ENCODE measurements at places on chromosomes 5 and 9. TPM values are rescaled to one million over a fixed set of nuclear protein-coding genes. Genes with fewer than 3 reads are reported as not detected.

Gene RNF183
- 0.13 TPM for total RNA-seq

Gene UGT3A1
- total RNA-seq, result not detected

- no peak overlapping the region for H3K4me3 ChIP-seq
- H3K36me3 ChIP-seq, result no peaks in the 10 kb centered on the region
- no peak for DNase-seq
- no peak overlapping the region for H3K27ac ChIP-seq
- peaks cover 47% of the 10 kb centered on the region for H3K27me3 ChIP-seq
Observed at GRCh38 chr9:133248726-133249295, 26.2 kb downstream of the ABO start.

DNA sequence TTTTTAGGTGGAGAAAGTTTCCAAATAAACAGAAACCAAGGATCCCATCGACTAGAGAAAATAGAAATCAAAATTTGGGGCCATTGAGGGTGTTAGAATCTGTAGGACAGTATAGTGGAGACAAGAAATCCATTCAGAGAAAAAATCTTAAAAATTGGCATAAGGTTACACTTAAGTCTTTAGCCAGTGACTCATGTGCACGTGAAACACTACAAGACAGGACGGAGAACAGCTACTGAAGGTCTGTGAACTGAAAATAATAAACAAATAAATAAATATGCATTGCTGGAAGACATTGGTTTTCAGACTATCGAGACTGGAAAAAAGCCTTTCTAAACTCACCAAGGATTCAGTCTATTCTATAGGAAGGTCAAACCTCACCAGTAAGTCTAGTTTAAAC lies 1955.5 kb downstream of the MAT2B start:
- H3K36me3 ChIP-seq, result no peaks in the 10 kb centered on the region
- H3K27ac ChIP-seq, result no peak overlapping the region
- no peaks in the 10 kb centered on the region for H3K27me3 ChIP-seq
- H3K4me3 ChIP-seq, result no peak overlapping the region

- no peaks in the 10 kb centered on the region for H3K36me3 ChIP-seq
- DNase-seq, result no peak
- H3K4me3 ChIP-seq, result no peak overlapping the region
- H3K4me1 ChIP-seq, result no peaks in the 10 kb centered on the region
Observed at GRCh38 chr5:171773106-171773505, 12.5 kb upstream of the SMIM23 start.

Gene PRDM9
- not detected for total RNA-seq

GRCh38 chr9:11868795-11869194 lies 824.4 kb upstream of the TYRP1 start:
- no peak overlapping the region for H3K4me3 ChIP-seq
- no peaks in the 10 kb centered on the region for H3K36me3 ChIP-seq
- DNase-seq, result no peak
- no peaks in the 10 kb centered on the region for H3K4me1 ChIP-seq
- no peak overlapping the region for H3K27ac ChIP-seq

Gene YIPF5
- 59.5 TPM for total RNA-seq

Gene CDH9
- total RNA-seq, result 0.24 TPM

Gene LECT2
- not detected for total RNA-seq

Gene IFNB1
- not detected for total RNA-seq

Gene IFNK
- total RNA-seq, result not detected

GRCh38 chr5:33275391-33275790 lies 165.4 kb upstream of the TARS1 start:
- no peaks in the 10 kb centered on the region for H3K27me3 ChIP-seq
- H3K27ac ChIP-seq, result no peak overlapping the region
- H3K4me3 ChIP-seq, result no peak overlapping the region
- no peaks in the 10 kb centered on the region for H3K36me3 ChIP-seq

Gene BTNL8
- not detected for total RNA-seq

Gene SARDH
- total RNA-seq, result 32.5 TPM

DNA sequence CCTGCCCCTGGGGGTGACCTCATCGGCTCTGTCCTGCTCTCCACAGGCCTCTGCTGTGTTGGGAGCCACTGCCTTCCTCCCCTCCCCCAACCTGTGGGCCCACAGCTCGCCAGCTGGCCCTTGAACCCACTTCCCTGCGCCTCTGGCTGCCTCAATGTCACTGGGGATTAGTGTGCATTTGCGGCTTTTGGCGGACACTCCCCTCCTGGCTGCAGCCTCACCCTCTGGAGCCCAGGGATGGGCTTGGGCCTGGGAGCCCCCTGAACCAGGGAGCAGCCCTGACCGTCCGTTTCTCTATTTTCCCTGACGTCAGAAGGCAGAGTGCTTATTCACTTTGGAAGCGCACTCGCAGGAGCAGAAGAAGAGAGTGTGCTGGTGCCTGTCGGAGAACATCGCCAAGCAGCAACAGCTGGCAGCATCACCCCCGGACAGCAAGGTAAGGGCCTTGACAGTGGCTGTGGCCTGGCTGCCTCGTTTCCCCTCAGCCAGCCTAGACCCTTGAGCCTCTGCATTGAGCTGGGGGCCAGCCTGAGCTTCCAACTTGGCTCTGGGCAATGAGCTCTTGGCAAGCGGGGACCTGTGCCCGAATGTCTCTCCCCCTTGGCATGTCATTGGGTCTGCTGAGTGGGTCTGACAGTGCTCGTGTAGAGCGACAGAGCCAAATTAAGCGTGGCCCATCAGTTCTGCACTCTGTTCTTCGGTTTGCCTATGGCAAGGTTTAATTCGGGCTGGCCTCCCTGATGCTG lies 73.1 kb downstream of the RGS3 start:
- no peaks in the 10 kb centered on the region for H3K4me1 ChIP-seq
- H3K36me3 ChIP-seq, result peaks cover 75% of the 10 kb centered on the region
- no peak overlapping the region for H3K27ac ChIP-seq
- H3K27me3 ChIP-seq, result no peaks in the 10 kb centered on the region

- no peak for DNase-seq
- no peaks in the 10 kb centered on the region for H3K27me3 ChIP-seq
- H3K4me3 ChIP-seq, result no peak overlapping the region
- H3K27ac ChIP-seq, result no peak overlapping the region
- H3K4me1 ChIP-seq, result no peaks in the 10 kb centered on the region
- no peaks in the 10 kb centered on the region for H3K36me3 ChIP-seq
Observed at GRCh38 chr5:113240951-113241726, 193.7 kb downstream of the TSSK1B start.

Gene RANBP17
- total RNA-seq, result not detected

- no peaks in the 10 kb centered on the region for H3K36me3 ChIP-seq
- peak; percentile 31 for DNase-seq
- no peak overlapping the region for H3K4me3 ChIP-seq
Observed at GRCh38 chr9:123482295-123482968, 126.4 kb downstream of the CRB2 start.

Gene FBP2
- not detected for total RNA-seq

Gene TAF11L5
- not detected for total RNA-seq

GRCh38 chr9:71515107-71515506 lies 253.2 kb downstream of the CEMIP2 start:
- H3K27me3 ChIP-seq, result peaks cover 10% of the 10 kb centered on the region
- no peak overlapping the region for H3K4me3 ChIP-seq
- no peak overlapping the region for H3K27ac ChIP-seq
- H3K36me3 ChIP-seq, result no peaks in the 10 kb centered on the region
- H3K4me1 ChIP-seq, result no peaks in the 10 kb centered on the region

GRCh38 chr5:83972909-83973308 lies 252.3 kb upstream of the HAPLN1 start:
- DNase-seq, result no peak
- H3K27me3 ChIP-seq, result no peaks in the 10 kb centered on the region
- no peak overlapping the region for H3K4me3 ChIP-seq

Gene PCDHA11
- 0.07 TPM for total RNA-seq

GRCh38 chr5:41246376-41246775 lies 33.0 kb upstream of the C6 start:
- no peaks in the 10 kb centered on the region for H3K27me3 ChIP-seq
- no peak for DNase-seq
- no peak overlapping the region for H3K4me3 ChIP-seq
- H3K4me1 ChIP-seq, result no peaks in the 10 kb centered on the region
- no peak overlapping the region for H3K27ac ChIP-seq

- DNase-seq, result peak; percentile 62
- peak overlapping the region; percentile 80 for H3K4me3 ChIP-seq
- H3K27me3 ChIP-seq, result no peaks in the 10 kb centered on the region
- peaks cover 93% of the 10 kb centered on the region for H3K4me1 ChIP-seq
Observed at GRCh38 chr9:121298689-121299466, 30.9 kb downstream of the GSN start.

Gene TBC1D9B
- total RNA-seq, result 35.0 TPM

DNA sequence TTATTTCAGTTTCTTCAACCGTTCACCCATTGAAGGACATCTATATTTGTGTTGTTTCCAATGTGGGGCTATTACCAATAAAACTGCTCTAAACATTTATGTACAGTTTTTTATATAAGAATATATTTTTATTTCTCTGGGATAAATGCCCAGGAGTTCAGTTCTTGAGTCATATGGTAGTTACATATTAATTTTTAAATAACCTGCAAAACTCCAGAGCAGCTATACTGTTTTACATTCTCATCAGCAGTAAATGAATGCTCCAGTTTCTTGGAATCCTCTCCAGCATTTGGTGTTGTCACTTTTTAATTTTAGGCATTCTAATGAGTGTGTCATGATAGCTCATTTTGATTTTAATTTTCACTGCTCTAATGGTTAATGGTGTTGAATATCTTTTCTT lies 36.2 kb downstream of the CDK7 start:
- no peaks in the 10 kb centered on the region for H3K27me3 ChIP-seq
- H3K4me3 ChIP-seq, result no peak overlapping the region
- H3K36me3 ChIP-seq, result peaks cover 40% of the 10 kb centered on the region
- DNase-seq, result no peak

GRCh38 chr5:85893996-85894395 lies 723.7 kb upstream of the COX7C start:
- H3K4me3 ChIP-seq, result no peak overlapping the region
- H3K36me3 ChIP-seq, result no peaks in the 10 kb centered on the region
- no peaks in the 10 kb centered on the region for H3K27me3 ChIP-seq
- DNase-seq, result no peak

DNA sequence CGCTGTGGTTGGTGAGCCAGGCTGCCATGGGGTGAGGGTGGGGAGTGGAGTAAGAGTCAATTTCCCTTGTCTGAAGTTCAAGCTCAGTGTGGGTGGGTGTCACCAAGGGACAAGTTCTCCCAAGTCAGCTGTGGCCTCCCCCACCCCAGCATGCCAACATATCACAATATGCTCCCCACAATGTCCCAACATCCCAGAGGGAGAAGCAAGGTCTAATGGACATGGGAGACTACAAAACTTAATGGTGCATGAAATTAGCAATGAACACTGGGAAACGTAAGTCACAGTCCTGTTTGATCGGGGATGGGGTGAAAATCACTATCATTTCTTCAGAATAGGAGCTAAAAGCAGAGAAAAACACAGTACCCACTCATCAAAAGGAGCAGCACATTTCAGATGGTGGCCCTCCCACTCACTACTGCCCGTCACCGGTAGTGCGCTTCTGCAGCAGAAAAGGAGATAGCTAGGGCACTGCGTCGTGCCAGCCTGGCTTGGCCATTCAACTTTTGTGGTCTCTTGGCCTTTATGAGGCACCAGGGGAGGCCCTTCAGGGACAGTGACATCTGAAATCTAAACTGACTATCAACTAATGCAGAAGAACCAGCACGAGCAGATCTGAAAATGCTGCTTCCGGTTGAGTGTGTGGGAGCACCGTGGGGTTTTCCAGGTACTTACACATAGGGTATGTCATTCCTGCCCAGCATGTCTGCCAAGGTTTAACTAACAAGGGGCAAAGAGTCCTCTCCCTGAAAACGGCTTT lies 20.5 kb upstream of the NDFIP1 start:
- H3K4me3 ChIP-seq, result no peak overlapping the region
- H3K4me1 ChIP-seq, result no peaks in the 10 kb centered on the region
- H3K27me3 ChIP-seq, result no peaks in the 10 kb centered on the region
- H3K27ac ChIP-seq, result no peak overlapping the region

Gene GMCL2
- total RNA-seq, result not detected

GRCh38 chr5:79809743-79810142 lies 120.1 kb downstream of the CMYA5 start:
- DNase-seq, result no peak
- no peak overlapping the region for H3K27ac ChIP-seq
- H3K4me3 ChIP-seq, result no peak overlapping the region
- no peaks in the 10 kb centered on the region for H3K27me3 ChIP-seq
- H3K4me1 ChIP-seq, result no peaks in the 10 kb centered on the region
- H3K36me3 ChIP-seq, result no peaks in the 10 kb centered on the region

DNA sequence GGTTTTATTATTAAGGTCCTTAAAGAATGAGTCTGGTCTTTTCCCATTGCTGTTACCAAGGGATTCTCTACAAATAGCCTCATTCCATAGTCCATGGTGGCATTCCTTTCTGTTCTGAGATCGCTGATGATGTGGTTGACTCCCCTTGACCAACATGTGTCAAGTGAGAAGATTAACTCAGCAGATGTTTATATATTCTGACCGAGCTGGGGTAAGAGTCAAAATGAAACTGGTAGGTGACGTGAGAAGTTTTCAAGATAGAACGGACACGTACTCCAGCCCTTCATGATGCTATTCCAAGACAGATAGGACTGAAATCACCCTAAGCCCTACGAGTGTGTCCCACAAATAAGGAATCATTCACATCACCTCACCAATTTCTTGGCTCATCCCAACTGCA lies 155.5 kb upstream of the WWC1 start:
- H3K27me3 ChIP-seq, result no peaks in the 10 kb centered on the region
- no peak overlapping the region for H3K27ac ChIP-seq
- peaks cover 8% of the 10 kb centered on the region for H3K4me1 ChIP-seq
- no peak overlapping the region for H3K4me3 ChIP-seq
- DNase-seq, result no peak

DNA sequence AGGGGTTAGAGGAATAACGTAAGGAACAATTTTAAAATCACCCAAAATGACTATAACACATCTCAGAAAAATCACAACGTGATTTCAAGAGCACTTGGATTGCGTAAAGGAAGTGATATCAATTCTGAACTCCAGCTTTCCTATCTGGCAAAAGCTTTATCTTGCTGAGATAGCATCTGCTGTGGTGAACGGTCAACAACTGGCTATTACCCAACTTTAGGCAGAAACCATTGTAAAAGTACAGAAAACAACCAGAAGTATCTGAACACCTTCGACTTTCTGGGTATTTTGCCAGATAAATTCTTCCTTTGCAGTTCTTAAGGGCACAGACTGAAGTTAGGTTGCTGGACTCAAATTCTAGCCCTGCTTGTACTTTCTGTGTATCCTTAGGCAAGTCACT lies 9.2 kb downstream of the ABLIM3 start:
- no peaks in the 10 kb centered on the region for H3K36me3 ChIP-seq
- peak overlapping the region; percentile 4 for H3K27ac ChIP-seq
- no peak overlapping the region for H3K4me3 ChIP-seq

DNA sequence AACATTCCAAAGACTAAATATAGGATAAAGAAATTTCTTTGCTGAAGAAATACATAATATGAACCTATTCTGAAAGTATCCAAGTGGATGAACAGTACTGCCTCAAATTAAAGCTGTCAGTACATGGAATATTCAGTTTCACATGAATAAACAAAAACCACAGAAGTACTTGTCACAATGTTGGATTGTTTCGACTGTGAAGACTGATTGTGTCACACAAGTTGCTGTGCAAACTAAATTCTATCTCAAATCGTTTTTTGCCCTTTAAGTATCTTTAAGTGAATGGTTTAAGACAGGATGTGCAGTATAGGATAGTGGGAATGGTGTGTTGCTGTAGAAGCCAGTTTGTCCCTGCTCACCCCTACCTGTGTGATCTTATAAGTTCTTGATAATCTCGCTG lies 137.4 kb upstream of the OTULINL start:
- DNase-seq, result no peak
- no peak overlapping the region for H3K4me3 ChIP-seq
- H3K27ac ChIP-seq, result no peak overlapping the region
- H3K27me3 ChIP-seq, result no peaks in the 10 kb centered on the region
